CD4-positive, alpha-beta T cell treated with Interleukin-2 at 100 ng/mL for 4 hours (primary cell): ENCODE measurements at places on chromosomes 3 and 15.

DNA sequence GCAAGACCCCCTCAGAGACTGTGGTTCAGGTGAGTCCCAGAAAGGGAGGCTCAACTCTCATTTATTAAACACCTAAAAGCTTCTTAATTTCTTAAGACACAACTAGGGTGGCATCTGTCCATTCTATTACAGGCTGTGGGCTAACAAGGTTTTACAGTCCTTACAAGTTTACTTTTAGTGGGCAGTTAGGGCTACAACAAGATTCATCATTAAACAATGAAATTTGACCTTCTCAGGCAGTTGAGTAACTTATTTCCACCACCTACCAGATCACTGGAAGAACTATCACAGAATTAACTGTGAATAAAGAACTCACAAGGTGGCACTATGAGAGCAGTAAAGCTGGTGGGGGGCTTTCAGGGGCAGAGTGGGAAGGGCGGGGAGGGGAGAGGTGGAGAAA, 132.6 kb downstream of the PLD1 start:
- DNase-seq: no peak

DNA sequence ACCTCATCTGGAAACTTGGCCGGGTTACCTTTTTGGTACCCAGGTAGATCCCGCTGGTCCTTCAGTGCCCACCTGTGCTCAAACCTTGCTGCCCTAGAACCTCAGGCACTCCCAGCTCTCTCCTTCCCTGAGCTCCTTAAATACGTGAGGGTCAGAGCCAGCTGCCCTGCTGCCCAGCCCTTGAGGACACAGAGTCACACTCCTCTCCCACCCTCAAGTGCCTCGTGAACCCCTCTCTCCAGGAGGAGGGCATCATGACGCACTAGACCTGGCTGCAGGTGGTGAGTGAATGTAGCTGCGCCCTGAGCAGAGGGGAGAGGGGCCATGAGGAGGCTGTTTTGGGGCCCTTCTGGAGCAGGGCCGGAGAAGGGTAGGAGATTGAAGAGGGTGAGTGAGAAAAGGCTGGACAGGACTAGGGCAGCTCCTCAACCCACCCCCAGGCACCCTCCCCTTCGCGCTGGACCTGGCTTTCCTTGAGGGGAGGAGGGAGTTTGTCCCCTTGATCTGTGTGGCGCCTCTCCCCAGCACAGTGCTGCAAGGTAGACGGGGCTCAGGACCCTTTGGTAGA, 941 bp downstream of the SLC12A8 start:
- no peak for DNase-seq

GRCh38 chr3:16171825-16172224, 2.7 kb upstream of the GALNT15 start:
- no peak for DNase-seq

GRCh38 chr15:45148076-45149059, 18.6 kb downstream of the DUOX1 start:
- DNase-seq: no peak

GRCh38 chr15:39140060-39140604, 440.7 kb upstream of the THBS1 start:
- no peak for DNase-seq

DNA sequence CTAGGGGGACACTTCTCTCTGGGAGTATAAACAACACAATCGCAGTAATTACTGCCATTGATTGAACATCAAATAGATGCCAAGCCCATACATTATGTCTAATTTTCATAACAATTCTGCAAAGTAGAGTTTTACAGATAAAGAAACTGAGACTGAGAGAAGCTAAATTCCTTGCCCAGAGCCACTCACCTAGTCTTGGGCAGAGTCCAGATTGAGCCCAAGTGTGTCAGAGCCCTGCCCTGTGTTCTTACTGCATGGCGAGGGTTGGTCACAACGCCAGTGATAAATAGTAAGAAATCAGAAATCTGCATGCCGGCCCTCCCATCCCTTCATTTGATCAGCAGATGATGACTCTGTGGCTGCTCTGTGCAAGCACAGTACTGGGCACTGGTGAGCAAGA, 106.3 kb downstream of the C3orf70 start:
- no peak for DNase-seq

GRCh38 chr15:74664028-74664616, 31.7 kb downstream of the EDC3 start:
- no peak for DNase-seq

DNA sequence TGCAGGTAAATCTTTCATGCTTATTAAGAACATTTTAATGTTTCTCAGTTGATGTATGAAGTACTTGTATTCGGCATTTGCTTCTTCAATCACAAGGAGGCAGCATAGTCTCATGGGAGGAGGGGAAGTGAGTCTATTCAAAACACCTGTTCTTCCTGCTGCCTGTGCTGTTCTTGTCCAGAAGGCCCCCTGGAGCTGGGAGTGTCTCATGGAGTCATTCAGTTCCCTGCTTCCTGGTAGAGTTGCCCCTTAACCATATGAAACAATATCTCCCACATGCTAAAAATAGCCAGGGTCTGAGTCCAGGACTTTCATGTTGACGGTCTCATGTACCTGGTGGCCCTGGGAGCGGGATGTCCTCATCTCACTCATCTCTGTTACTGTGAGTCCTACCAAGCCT, 15.5 kb upstream of the PPP1R2 start:
- DNase-seq: peak; percentile 68

DNA sequence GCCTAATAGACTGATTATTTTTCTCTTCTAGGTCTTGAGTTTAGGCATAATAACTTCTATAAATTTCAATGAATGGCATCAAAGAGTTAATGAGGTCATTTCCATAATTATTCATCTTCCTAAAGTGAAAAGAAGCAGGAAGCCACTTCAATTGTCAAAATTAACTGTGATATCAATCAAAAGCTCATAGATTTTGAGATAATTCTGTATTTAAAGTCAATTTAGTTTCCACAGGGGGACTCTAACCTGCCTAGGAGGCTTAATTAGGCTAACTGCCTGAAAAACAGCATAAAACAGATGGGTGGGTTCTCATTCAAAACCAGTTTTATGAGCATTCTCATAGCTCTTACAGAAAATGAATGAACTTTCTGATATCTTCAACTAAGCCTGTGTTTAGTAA, 177.8 kb downstream of the OTOL1 start:
- no peak for DNase-seq

DNA sequence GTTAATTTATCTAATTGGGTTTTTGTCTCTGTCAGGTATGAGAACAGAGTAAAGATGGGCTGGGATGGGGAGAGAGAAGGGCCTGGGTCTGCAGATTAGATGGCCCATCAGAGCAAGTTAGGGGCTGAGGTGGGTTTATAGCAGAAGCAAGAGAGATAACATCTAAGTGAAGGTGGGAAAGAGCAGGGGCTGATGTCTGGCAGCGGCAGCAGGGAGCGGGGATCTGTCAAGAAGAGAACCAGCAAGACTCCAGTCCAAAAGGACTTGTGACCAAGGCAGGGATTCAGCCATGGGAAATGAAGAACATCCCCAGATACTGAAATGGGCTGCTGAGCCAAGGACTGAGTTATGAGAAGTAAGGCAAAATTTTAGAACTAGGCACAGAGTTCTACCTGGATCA, 320.6 kb upstream of the TBL1XR1 start:
- DNase-seq: no peak

DNA sequence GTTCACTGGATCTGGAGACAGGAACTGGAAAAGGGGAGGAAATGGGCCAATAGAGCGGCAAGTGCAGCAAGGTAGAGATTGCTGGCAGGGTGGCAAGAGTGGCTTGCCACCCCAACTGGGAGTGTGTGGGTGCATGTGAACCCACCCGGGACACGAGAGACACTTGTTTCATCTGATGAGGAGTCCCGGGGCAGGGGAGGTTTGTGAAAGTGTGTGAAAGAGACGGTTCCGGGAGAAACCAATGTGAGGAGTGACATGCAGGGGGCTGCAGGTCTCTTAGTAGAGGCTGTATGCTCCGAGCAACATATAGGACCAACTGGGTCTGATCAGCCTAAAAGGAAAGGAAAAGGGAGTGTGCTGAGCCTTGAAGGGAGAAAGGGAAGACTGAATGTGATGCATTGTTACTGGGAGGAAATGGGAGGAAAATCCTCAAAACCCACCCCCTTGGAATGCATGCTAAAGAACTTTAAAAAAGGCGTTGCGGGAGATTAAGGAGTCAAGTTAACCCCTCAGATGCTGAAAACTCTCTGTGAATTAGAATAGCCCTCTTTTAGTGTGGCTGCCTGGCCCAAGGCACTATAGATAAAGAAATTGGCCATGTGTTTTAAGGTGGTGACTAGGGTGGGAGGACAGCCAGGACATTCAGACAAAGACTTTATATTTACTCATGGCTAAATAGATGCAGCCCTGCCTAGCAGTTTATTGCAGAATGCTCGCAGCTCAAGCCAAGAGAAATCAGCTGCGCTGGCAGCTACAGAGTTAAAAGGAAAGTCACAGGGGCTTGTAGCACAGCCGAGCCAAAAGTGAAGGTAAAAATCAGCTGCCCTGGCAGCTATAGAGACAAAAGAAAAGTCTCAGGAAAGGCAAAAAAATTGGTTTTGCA, 9.1 kb upstream of the SLC9C1 start:
- DNase-seq: no peak

DNA sequence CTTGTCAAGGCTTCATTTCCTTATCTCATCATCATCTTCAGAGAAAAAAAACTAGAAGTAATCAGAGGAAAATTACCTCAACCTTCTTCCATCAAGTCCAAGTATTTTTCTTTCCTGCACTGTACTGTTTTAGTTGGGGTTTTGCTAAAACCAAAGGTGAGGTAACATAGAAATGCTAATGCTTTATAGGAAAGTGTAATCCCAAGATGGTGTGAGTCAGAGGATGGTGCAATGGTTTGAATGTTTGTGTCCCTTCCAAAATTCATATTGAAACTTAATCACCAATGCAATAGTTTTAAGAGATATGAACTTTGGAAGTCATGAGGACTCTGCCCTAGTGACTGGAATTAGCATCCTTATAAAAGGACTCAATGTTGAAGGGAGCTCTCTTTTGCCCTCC, 79.5 kb downstream of the KBTBD8 start:
- DNase-seq: no peak

DNA sequence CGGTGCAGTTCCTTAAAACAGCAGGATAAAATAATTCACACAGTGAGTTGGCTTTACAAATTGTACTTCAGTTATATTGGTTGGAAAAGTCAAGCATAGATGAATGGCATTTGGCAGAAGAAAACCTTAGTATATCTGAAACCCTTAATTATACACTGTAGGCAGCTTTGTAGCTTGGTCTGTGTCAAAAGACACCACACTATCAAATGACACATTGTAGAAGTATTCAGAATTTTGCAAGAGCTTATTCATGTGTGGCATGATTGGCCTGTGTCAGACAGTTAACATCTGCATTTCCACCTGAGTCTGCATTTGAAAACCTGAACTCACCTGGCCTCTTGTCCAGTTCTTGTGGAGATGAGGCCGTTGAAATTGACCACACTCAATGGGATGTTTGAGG, 13.8 kb downstream of the TMEM266 start:
- no peak for DNase-seq

DNA sequence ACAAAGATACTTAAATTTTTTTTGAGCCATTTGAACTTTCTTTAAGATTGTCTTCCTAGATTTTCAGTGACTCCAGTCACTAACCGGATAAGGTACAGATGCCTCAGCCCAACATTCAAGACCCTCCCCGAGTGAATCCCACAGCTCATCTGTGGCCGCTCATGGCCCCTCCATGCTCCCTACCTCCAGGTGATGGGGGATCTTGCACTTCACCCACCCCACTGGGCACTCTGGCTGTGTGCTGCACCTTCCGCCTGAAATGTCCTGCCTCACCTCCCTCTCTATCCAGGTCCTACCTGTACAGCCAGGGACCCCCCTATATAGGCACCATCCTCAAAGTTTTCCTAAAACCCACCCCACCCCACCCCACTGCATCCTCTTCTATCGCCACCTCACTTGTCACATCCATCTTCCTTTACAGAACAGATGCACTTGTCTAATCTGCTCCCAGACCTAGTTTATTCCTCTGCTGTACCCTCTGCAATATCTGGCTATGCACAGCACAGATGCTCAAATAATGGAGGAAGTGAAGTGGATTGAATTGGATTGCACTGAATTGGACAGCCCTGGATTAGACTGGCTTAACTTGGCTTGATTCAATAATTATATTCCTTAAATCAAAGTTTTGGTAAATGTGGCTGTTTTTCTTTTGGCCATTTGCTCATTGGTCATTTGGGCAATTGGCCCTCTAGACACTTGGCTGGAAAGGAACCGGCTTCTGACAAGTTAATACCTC, 24.5 kb downstream of the NTRK3 start:
- no peak for DNase-seq

GRCh38 chr15:23395030-23395692, 40.6 kb downstream of the GOLGA8S start:
- DNase-seq: no peak

DNA sequence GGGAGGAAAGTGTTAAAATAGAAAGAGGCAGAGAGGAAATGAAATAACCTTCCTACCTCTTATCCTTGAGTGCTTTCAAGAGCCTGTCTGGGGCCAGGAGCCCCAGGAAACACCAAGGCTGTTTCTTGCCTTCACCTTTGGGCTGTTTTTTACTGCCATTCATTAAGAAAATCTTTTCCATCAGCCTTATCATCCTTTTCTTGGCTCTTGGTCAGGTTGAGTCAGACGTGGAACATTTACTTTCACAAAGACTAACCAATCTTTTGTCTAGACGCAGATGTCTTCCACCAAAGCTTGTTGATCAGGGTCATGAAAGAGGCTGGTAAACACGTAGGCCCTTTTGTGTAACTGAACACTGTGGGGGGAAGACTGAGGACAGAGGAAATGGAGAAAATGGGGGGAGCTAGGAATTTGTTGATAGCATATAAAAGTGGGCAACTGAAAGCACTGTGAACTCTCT, 151.0 kb upstream of the THBS1 start:
- no peak for DNase-seq

GRCh38 chr3:13594991-13595421, 46.1 kb downstream of the FBLN2 start:
- no peak for DNase-seq
